Erythroblast (primary cell): ENCODE measurements at places on chromosomes 3 and 15.

DNA sequence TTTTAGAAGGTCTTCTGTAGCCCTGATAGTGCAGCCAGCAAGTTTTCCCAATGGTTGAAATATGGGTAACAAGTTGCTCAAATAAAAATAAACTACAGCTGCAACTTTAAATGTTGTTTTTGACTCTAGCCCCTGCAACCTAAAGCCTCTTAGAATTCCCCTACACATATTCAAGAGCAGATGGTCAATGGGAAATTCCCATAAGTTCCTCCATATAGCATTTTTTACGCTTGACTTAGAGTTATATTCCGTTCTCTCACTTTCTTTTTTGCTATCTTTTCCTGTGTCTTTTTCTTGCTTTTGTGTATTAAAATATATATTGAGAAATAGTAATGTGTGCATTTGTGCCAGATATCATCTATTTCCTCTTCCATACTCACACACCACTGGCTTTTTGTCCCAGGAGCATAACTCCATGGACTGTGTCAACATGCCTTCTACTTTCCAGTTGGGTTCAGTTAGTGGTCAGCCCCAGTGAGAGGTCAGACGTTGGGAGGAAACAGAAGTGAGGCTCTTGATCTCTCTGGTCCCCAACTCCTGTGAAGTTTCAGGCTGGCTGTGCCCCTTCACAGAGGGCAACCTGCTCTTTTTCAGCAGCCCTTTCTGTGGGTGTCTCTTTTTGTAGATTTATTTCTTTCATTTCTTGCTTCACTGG lies 63.3 kb upstream of the TP63 start:
- DNase-seq: no peak

GRCh38 chr3:169811631-169812331 lies 889 bp upstream of the LRRIQ4 start:
- DNase-seq: peak; percentile 74

GRCh38 chr3:67601919-67602608 lies 52.3 kb downstream of the SUCLG2 start:
- DNase-seq: no peak

GRCh38 chr3:149501524-149501923 lies 27.0 kb downstream of the TM4SF4 start:
- DNase-seq: no peak

DNA sequence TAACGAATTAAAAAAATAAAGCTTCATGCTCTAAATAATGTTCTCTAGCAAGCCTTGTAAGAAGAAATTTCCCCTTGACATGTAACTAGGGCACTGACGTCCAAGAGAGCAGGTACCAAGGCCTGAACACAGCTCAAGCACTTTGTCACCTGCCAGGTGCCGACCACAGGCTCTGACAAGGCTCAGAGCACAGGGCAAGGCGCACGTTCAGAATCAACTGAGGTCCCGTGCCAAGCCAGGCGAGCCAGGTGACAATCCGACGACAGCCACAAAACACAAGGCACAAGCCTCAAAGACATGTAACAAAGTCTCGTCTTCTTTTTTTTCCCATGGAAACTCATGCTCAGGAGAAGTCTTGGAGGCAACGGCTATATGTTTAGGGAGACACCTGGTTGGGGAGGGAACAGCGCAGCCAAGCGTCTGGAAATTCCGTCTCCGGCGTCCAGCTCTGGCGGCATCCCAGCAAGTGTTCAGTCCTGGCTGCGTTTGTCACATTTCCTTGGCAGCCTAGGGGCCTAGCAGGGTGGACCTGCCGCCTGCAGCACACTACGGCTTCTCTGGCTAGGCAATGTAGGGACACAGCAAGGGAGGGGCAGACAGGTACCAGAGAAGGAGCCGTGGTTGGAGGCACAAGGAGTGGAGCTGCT lies 76.7 kb downstream of the ADAMTS17 start:
- DNase-seq: no peak

DNA sequence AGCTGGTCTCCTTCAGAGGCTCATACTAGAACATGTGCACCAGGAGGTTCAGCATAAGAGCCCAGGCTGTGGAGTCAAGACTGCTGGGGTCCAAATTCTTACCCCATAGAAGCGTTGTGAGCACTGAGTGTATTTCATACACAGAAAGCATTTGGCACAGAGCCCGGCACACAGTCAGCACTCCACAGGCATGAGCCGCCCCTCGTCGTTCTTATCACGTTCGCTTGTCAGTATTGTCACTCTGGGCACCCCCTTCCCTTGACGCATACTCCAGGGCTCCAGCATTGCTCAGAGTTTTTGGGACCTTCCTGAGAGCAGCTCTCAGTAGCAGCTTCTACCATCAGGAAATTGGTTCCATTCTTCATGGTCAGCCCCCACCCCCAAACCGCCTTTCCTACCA lies 25.2 kb downstream of the CORO2B start:
- peak; percentile 48 for DNase-seq

GRCh38 chr15:38021259-38021658 lies 86.8 kb downstream of the TMCO5A start:
- DNase-seq: no peak

GRCh38 chr3:104903064-104903463 lies 463.6 kb upstream of the ALCAM start:
- DNase-seq: no peak

DNA sequence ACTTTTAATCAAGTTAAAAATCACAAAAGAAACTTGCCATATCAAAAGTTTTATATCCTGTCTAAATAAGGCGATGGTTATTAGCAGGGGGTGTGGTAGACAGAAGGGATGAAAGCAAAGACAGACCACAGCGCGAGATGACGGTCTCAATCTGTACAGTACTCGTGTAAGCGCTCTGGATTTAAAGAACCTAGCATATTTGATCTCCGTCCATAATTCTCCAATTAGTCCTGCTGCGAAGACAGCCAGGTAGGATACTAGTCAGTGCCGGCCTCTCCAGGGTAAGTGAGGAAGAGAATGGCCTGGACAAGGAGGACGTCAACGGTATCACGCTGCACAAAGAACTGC lies 701 bp downstream of the SGO1 start:
- peak; percentile 54 for DNase-seq

- DNase-seq: no peak
These were observed 1220.6 kb upstream of the CADM2 start for GRCh38 chr3:83738202-83738601.

GRCh38 chr15:53910852-53911251 lies 67.4 kb upstream of the UNC13C start:
- no peak for DNase-seq

GRCh38 chr15:100731267-100732152 lies 129.1 kb downstream of the ASB7 start:
- no peak for DNase-seq

- peak; percentile 47 for DNase-seq
These were observed 28.1 kb downstream of the DCLK3 start for GRCh38 chr3:36736301-36736700.

- DNase-seq: peak; percentile 52
These were observed 609 bp upstream of the TBC1D23 start for GRCh38 chr3:100260081-100260684.

DNA sequence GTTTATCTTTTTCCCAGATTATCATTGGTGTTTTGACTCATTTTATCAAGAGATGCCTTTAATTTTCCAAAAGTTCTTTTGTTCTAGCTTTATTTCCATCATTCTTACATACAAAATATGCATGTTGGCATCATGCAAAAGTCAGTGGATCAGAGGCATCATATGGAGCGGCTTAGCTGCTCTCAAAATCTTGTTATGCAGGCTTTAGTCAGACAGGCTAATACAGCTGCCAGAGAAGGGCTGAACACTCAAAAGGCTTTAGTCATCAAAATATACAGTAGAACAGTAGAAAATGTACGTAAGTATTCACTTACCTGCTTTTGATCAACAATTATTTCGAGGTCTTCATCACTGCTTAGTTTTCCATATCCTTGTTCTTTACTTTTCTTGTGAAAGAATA lies 65.5 kb downstream of the PEX5L start:
- no peak for DNase-seq

DNA sequence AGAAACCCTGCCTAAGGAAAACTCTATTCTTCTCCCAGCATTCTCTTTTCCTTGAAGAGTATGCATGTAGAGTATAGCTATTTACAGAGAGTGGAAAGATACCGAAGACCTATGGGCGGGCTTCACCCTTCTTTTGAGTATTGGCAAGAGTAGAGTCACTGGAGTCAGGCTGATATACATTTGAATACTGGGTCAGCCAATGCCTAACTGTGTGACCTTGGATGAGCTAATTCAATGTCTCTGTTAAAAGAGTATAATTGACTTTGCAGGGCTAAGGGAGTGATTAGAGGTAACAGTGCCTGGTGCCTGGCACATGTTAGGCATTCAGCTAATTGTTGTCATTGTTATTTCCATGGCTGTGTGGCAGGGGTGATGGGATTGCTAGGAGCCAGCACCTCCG lies 75.6 kb downstream of the TUSC7 start:
- DNase-seq: no peak

DNA sequence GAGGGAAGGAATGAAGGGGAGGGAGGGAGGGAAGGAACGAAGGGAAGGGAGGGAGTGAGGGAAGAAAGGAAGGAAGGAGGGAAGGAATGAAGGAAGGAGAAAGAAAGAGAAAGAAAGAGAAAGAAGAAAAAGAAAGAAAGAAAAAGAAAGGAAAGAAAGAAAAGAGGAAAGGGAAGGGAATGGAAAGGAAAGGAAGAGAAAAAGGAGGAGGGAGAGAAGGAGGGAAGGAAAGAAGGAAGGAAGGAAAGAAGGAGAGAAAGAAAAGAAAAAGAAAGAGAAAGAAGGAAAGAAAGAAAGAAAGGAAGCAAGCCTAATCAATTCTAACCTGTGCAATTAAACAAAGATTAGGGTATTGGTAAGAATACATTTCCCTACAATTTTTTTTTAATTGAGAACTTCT lies 238.6 kb downstream of the PYDC2 start:
- DNase-seq: no peak

GRCh38 chr3:77254967-77255831 lies 215.3 kb downstream of the ROBO2 start:
- peak; percentile 66 for DNase-seq

DNA sequence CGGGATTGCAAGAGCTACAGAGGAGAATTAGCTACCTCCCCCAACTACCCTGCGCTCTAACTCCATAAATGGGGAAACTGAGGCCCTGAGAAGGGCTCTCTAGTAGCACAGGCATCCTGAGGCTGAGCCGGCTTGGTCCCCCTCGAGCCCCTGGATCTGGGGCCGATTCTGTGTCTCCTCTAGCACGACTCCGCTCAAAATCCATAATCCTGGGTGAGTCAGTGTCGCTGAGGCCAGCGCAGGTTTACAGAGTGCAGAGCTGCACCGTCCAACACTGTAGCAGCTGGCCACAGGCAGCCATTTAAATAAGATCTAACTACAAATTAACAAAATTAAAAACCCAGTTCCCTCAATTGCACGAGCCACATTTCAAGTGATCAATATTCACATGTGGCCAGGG lies 10.8 kb downstream of the GATA2 start:
- no peak for DNase-seq

DNA sequence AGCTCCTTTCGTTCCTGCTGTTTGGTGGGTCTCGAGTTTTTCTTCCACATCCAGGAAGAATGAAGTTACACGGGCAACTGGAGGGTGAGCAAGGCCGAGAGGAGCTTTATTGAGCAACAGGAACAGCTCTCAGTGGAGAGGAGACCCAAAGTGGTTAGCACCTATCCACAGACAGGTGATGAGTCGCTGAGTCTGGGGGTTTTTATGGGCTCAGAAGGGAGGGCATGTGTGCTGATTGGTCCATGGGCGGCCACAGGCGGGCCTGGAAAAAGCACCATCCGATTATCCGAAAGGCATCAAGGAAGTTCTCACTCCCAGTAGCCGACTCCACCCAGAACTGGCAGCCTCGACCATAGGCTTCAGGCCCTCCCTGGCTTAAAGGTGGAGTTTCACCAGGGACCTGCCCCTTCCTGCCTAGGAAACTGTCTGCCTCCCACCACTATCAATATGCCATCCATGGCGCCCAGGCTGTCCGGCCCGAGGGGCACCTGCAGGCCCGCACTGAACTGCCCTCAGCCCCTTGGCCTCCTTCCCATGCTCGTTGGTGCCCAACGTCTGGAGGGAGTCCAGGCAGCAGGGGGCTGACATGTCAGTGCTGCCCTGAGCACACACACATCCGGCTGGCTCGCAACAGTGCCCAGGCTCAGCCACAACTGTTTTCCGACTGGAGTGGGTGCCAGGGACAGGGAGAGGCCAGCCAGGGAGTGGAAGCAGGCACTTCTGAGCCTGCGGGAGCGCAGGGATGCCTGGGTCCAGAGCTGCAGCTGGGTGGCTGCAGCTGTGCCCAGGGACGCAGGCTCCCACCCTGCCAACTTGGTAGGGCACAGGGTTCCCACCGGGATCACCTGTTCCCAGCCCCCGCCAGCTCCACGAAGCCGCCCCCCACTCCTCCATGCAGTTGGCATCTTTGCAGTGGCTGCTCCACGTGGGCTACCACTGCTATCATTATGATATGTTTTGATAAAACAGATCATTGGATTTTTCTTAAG lies 170.2 kb downstream of the FNDC3B start:
- DNase-seq: no peak

GRCh38 chr3:71490692-71491091 lies 92.8 kb downstream of the FOXP1 start:
- DNase-seq: no peak

- no peak for DNase-seq
These were observed 779.6 kb upstream of the ARPP21 start for GRCh38 chr3:34859746-34860145.

GRCh38 chr15:40437752-40438687 lies 2.7 kb upstream of the BAHD1 start:
- DNase-seq: peak; percentile 42

GRCh38 chr3:190108804-190109203 lies 11.9 kb downstream of the P3H2 start:
- no peak for DNase-seq

DNA sequence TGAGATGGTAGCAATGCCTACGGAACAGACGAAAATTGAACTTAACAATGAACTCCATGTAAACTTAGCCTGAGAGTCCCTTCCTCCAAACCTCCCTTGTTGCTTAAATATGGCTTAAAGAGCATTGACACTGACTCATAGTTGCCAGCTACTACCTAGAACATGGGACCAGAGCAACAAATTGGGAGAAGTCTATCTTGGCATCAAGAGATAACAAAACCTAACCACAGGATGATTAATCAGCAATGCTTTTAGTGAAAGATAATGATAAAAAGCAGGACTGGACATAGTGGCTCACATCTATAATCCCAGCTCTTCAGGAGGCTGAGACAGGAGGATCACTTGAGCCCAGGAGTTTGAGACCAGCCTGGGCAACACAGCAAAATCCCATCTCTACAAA lies 117.8 kb upstream of the MNS1 start:
- DNase-seq: no peak

- no peak for DNase-seq
These were observed 296.0 kb upstream of the MDFIC2 start for GRCh38 chr3:70608434-70608833.

- DNase-seq: no peak
These were observed 116.5 kb downstream of the EEFSEC start for GRCh38 chr3:128269796-128270195.
